GM23248 (cell line): ENCODE measurements at places on chromosomes 12 and 14. TPM values are rescaled to one million over a fixed set of nuclear protein-coding genes. Genes with fewer than 3 reads are reported as not detected.
A peak's percentile ranks its signal among the peaks of the same experiment; 100 is the strongest.

- no peaks in the 10 kb centered on the region for H3K36me3 ChIP-seq
- no peak overlapping the region for H3K27ac ChIP-seq
- H3K4me3 ChIP-seq = no peak overlapping the region
- H3K4me1 ChIP-seq = peaks cover 11% of the 10 kb centered on the region
- no peaks in the 10 kb centered on the region for H3K27me3 ChIP-seq
Observed at GRCh38 chr12:12930633-12931219, 21.2 kb downstream of the GPRC5D start.

GRCh38 chr14:97250931-97251330, 453.7 kb downstream of the VRK1 start:
- no peaks in the 10 kb centered on the region for H3K27me3 ChIP-seq
- H3K4me1 ChIP-seq = no peaks in the 10 kb centered on the region
- DNase-seq = no peak
- H3K4me3 ChIP-seq = no peak overlapping the region
- H3K27ac ChIP-seq = no peak overlapping the region

DNA sequence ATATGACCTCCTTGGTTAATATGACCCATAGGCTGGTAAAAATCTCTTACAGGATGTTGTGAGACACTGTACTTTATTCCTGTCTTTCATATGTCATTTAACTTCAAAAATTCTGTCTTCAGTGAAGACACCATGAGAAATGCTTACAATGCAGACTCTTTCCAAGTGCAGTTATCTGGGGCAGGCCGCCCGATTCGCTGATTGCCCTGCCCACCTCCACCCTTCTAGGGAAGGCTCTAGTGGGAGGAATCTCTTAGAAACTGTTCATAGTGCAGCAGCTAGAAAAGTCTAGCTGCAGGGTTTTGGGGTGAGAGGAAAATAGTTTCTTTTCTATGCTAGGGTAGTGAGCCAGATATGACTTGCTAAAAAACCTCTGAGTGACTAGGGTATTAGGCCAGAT, 15.0 kb upstream of the CIPC start:
- no peaks in the 10 kb centered on the region for H3K36me3 ChIP-seq
- H3K4me1 ChIP-seq = no peaks in the 10 kb centered on the region
- no peaks in the 10 kb centered on the region; the same call in 1 of the 2 replicates for H3K27me3 ChIP-seq
- no peak overlapping the region for H3K4me3 ChIP-seq

EPYC gene
- not detected in 2 replicates for total RNA-seq

DNA sequence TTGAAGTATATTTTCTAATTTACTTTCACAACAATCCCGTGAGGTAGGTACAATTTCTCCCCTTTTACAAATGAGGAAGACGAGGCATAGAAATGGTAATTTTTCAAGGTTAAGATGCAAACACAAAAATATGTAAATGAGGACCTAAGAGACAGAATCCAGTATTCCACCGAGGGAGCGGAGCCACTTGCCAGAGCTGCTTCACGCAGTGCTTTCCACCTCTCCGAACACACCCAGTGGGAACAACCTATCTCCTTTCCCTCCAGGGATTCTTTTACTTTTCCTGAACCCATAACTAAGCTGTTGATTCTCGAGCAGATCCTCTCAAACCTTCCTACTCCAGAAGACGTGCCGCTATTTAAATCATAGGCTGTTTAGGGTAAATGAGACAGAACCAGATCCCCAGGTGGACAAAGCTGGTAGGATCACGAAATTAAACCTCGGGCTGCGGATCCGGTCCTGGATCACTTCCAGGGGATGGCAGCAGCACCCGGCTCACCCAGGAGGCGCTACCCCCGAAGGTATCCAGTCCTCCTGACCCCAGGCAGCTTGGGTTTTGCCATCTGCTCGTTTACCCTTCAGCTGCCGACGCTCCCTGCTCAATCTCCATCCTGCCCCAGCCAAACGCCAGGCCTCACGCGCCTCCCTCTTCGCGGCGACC, 1.5 kb downstream of the DDHD1 start:
- peak overlapping the region; percentile 40; the same call in 1 of the 2 replicates for H3K27ac ChIP-seq
- H3K4me1 ChIP-seq = peaks cover 9% of the 10 kb centered on the region; the same call in 1 of the 2 replicates
- no peaks in the 10 kb centered on the region for H3K36me3 ChIP-seq
- peak; percentile 78 for DNase-seq
- H3K27me3 ChIP-seq = no peaks in the 10 kb centered on the region
